ENCODE measurements at places on chromosomes 7 and 10.

DNA sequence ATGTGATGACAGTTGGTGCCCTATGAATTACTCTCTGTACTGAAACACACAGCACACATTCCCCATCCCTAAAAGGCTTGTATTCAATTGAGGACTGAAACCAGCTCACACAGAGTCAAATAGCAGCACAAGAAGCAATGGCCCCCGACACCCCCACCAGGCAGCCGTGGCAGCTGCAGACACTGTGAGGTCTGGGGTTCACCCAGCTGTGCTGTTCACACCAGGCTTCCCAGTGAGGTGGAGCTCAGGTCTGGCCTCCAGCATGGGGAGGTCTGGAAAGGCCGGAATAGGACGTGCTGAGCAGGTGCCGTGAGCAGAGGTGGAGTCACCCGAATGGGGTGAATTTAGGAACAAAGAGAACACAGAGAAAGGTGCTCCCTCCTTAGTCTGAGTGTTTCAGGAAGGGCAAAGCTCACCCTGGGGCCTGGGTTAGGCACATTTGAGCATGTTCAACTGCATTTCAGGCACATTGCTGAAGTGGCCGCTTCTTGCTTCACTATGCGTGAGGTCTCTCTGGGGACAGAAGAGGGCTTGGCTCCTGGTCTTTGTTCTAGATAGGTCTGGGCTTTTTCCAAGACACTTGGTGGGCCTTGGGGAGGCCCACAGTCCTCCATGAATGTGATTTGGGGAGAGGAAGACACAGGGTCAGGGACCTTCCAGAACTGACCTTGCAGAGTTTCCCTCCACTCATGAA, 41.1 kb downstream of the C10orf120 start:
- DNase-seq: no peak

DNA sequence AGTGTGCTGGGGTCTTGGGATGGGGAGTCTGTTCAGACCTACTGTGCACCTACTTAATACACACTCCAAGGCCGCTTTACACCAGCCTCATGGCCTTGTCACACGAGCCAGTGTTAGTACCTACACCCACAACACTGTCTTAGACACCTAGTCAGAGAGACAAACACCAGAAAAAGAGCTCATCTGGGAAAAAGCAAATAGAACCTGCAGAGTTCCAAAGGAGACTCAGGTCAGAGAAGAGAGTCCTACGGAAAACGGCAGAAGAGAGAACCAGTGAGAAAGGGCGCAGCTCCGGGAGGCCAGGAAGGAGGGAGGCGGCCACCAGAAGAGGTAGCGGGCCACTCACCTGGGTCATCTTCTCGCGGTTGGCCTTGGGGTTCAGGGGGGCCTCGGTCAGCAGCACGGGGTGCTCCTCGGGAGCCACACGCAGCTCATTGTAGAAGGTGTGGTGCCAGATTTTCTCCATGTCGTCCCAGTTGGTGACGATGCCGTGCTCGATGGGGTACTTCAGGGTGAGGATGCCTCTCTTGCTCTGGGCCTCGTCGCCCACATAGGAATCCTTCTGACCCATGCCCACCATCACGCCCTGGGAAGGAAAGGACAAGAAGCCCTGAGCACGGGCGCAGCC, 105.3 kb upstream of the TNRC18 start:
- no peak for DNase-seq

DNA sequence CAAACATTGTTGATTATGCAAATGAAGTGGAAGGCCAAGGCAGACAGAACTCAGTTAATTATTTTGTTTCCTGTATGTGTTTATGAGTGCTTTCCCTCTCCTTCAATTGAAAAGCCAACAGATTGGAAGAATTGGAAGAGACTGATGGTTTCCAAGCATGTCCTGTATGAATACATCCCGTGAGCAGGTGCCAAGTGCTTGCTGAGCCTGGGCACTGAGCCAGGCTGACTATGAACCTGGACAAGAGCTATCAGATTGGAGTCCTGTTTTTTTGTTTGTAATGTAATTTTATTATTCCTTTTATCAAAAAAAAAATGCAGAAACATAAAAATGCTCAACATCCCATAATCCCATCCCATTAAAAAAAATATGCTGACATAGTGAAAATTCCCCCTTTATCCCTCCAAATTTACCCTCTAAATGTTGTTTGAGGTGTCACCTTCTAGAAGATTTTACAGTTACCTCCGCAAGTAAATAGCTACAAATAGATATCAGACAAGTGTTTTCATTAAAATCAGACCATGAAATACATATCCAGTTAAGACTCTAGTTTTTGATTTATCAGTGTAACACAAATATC, 449.5 kb downstream of the GRID1 start:
- no peak for DNase-seq

DNA sequence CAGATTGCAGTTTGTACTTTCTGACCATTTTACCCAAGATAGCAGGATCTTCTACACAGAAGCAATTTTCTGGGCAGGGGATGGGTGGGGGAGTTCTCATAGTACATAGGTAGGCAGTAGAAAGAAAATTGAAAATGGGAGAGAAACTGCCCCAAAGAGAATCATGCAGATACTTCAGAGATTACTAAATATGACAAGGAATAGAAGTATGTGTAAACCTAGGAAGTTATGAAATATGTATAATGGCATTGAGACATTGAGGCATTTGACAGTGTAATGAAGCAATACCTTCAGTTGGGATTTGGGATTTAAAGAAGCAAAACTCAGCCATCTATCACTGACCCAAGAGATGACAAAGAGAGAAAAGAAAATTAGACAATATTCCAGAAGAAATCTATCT, 233.0 kb downstream of the PTN start:
- no peak for DNase-seq

DNA sequence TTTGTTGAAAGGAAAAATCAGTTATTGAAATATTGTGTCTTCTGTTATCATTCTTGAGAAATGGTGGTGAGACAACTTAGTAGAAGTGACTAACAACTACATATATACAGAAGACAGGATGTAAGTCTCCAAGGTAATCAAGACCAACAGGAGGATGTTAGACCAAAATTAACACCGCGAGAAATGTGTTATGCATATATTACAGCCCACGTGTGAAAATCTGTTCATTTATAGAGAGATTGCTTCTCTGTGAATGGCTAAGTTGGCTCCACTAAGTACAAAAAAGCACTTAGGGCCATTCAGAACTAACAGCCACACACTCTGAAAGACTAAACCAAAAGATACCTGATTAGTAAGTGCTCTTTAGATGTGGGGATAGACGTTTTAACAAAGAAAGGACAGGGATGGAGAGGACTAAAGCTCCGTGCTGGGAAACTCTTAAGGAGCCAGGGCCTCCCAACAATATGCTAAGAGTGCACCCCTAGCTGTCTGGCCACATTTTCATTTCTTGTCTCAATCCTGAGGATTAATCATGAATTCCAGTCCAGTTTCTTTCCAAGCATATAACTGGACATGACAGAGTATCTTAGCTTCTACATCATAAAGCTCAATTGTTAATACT, 26.5 kb downstream of the HDAC9 start:
- no peak for DNase-seq

DNA sequence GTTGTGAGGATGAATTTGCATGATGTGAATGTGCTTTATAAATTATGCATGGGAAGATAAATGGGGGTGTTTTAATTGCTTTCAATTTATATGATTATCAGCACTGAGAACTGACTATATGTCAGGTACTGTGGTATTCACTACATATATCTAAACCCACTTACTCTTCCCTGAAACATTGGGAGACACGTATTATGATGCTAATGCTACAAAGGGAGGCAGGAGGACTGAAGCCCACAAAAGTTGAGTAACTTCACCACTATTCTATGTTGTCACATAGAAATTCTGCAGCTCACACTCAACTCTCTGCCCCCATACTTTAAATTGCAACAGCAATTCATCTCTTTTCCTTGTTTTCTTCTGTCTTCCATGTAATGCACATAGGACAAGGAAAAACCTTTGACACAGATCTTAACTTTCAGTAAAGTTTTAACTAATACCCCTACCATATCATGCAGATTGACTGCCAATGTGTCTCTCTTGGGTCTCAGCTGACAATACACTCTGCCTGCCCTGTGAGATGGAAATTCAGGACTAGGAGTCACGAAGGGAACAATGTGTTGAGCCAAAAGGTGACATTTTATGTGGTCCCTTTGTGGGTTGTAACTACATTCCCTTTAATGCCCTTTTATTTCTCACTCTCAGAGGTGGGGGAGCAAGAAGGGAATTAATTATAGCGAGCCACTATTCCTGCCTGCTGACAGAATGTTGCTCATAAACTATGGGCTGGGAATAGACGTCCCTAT, 691.0 kb upstream of the SORCS1 start:
- DNase-seq: no peak

GRCh38 chr10:7484456-7485243, 73.8 kb upstream of the SFMBT2 start:
- no peak for DNase-seq

GRCh38 chr10:104034401-104035193, 51.1 kb downstream of the COL17A1 start:
- DNase-seq: no peak

- no peak for DNase-seq
Observed at GRCh38 chr10:115092555-115093285, 445 bp upstream of the ATRNL1 start.

- DNase-seq: no peak
Observed at GRCh38 chr10:116014871-116015582, 258.0 kb downstream of the GFRA1 start.

DNA sequence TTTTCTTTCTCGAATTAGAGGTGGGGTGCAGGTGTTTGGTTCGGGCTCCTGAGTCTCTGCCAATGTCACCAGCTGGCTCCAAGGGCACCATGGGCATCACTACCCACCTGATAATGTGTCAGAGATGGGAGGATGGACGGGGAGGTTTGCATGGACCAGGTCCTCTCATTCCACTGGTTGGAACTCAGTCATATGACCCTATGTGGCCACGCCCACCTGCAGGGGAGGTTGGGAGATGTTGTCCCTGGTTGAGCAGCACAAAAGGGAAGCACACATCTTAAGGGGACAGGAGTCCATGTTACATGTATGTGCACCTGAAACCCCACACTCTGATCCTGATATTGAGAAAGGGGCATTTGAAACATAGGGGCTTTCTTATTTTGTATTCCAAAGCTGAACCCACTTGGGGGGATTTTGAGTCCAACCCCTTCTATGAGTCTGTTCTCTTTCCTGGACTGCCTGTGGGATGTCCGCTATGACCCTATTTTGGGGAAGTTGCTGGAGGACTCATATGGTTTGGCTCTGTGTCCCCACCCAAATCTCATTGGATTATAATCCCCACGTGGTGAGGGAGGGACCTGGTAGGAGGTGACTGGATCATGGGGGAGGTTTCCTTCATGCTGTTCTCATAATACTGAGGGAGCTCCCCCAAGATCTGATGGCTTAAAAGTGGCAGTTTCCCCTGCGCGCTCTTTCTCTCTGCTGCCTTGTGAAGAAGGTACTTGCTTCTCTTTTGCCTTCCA, 66.9 kb upstream of the BAIAP2L1 start:
- no peak for DNase-seq

DNA sequence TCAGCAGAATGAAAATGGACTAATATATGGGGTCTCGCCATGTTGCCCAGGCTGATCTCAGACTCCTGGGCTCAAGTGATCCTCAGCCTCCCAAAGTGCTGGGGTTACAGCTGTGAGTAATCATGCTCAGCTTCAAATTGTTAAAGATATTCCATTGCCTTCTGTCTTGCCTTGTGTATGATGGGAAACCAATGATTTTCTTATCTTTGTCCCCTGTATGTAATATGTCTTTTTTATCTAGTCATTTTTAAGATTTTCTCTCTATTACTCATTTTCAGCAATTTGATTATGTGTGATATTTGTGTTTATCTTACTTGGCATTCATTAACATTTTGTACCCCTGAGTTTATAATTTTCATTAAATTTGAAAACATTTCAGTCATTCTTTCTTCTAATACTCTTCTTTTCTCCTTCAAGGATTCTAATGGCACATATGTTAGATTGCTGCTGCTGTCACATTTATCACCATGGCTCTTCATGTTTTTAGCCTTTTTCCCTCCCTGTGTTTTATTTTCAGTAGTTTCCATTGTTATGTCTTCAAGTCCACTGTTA, 12.6 kb downstream of the LYZL1 start:
- DNase-seq: no peak

- no peak for DNase-seq
Observed at GRCh38 chr7:1257863-1258262, 25.2 kb downstream of the UNCX start.

DNA sequence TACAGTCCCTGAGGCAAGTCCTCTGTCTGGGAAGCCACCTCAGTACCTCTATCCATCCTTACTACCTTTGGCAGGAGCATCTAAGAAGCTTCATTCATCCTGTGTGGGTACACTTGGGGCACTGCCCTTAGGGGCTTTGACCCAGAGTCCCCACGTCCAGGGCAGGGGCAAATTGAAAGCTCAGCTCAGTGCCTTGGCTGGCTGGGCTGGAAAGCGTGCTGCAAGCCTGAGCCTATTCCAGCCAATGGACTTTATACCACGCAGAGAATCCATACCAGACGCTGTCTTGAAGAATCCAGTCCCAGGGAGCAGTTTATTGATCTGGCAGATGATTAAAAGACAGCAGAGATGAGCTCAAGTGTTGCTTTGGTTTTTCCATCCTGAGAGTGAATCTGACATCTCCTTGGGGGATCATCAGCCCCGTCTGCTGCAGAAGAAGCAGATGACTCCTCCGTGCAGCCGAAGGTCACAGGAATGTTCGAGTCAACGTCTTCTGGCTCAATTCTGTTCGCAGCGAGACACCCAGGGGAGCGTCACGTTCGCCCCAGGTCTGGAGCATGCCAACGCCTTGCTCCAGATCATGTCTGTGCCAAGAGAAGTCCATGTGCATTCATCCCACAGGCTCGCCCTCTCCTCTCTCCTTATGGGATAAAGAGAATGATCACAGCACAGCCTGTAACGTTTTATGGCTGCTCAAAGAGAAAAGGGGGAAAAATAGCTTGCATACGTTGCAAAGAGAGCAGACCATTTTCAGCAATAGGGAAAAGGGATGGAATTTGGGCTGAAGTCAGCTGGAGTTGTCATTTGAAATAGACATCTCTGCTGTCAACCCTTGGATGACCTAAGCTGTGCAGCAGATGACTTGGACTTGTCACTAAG, 35.8 kb upstream of the LYZL1 start:
- no peak for DNase-seq

DNA sequence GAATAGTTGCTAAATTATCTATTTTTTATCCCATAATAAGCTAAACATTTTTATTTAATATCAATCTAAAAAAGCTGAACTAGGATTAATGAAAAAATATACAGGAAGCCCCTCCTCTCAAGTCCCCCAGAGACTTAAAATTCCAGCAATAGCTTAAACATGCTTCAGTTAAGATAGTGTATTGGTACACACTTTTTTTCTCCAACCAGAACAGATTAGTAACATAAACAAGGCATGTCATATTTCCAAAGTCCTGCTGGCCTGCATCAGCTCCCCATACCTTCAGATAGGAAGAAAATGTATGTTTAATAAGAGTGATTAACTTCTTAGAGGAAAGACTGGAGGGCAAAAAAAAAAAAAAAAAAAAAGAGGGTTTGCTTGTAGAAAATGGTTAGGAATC, 7.1 kb downstream of the TBX20 start:
- DNase-seq: no peak

- no peak for DNase-seq
Observed at GRCh38 chr10:29083096-29083495, 205.8 kb upstream of the LYZL1 start.

- no peak for DNase-seq
Observed at GRCh38 chr7:77734659-77735421, 38.6 kb downstream of the RSBN1L start.

GRCh38 chr10:103096130-103096529, 96.9 kb downstream of the NT5C2 start:
- no peak for DNase-seq
